CD4-positive, alpha-beta T cell treated with Interleukin-4 for 1 hour (primary cell): ENCODE measurements at places on chromosomes 11 and 22.
A peak's percentile ranks its signal among the peaks of the same experiment; 100 is the strongest.

DNA sequence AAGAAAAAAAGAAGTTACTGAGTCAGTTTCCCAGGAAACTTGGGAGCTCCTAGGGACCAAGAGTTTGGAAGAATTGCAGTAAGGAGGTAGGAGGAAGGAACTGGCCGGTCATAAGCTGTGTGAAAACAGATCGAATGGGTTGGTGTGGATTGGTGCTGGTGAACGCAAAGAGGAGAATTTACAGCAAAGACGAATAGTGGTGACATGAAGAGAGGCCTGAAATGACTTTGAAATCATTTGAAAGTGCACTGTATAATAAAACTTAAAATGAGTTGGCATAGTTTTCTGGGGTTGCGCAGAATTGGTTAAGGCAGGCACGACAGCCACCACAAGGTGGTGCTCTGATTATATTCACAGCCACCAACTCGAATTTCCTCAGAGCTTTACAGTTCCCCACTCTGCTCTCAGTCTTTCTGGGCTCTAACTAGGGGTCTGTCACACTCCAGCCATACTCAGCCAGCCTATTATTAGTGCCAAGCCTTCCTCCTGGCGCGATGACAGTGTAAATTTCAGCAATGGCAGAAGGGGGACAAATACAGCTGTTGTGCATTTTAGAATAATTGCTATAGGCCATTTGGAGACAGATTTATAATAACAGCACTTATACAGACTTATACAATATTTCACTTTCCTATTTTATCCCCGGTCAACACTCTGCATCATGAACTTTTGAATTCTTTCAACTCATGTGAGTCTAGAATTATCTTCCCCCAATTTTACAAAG is 8.3 kb upstream of the HTR3B start:
- DNase-seq = peak; percentile 37

GRCh38 chr11:128193615-128194014 is 393.7 kb downstream of the ETS1 start:
- no peak for DNase-seq

GRCh38 chr22:17235149-17235655 is 16.0 kb upstream of the ADA2 start:
- DNase-seq = no peak

- no peak for DNase-seq
Observed at GRCh38 chr22:43476341-43476740, 64.5 kb downstream of the MPPED1 start.

DNA sequence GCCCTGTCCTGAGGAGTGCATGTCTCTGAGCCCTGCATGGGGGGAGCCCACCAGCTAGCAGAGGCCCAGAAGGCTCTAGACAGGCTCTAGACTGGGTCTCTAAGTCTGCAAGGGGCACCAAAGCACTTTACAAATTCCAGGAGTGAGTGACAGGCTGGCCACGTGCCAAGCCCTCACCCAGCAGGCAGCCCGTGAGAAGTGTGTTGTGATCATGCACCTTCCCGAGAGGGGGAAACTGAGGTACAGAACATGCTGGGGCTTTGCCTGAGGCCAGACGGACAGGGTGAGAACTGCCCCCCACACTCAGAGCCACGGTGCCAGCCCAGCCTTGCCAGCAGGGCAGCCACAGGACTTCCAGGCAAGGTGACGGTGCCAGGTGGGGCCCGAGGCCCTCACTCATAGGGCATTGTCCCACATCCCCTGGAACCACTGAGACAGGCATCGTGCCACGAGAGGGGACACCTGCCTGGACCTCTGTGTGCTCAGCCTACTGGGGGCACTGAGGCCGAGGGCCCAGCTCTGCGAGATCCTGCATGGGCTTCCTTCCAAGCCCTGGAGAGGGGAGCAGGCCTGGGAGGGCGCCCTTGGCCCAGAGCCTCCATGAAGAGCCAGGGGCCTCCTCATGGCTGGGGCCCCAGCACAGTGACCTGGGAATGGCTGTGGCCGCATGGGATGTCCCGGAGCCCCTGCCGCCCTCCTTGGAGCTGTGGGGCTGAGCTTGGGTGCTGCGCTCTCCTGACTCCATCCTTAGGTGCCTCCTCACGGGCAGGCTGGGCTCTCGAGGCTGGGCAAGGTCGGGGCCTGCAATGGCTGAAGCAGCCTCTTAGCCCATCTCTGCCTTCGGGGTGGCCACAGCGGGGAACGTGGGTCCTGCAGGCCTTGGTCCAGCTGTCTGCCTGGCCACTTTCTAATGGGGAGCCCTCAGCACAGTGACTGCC is 121.5 kb downstream of the KCNQ1OT1 start:
- no peak for DNase-seq

DNA sequence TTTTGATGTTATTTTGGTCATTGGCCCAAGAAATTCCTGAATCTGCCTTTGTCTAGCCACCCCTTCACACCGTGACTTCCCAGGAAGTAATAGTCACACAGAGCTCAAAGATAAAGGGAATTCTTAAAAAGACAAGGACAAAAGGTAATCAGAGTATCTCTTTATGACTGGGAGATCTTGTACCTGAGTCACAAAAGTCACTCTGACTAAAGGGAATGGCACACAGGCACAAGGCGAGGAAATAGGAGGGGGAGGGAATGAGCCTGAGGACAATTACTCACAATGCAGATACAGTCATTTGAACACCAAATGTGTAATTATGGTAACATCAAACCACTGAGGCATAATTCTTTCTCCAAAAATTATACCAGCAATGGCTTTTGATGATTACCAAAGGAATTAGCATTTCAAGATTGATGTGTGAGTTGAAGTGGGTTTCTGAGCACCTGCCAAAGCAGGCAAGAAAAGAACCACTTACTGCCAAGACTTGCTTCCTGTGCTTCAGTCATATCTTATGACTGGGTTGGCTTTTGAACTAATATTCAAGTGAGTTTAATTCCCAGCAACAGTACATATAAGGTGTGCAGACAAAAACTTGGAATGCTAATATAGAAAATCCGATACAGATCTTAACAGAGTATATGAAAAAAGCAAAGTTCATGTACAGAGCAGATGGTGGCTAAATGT is 856.4 kb downstream of the LRRC4C start:
- no peak for DNase-seq

DNA sequence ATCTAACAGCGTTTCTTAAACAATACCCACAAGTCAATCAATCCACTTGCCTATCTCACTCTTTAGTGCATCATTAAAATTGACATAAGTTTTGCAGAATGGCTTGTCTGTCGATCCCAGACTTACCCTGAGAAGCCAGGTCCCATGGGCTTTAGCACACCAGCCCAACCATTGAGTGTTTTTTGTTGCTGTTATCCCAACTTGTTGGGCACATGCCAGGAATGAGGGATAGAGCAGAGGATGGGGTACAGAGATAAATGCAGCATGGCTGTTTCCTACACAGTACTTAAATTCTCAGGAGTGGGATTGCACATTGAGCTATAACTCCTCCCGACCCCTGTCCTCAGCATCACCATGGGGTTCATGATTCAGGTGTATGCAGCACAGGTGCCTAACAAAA is 64.2 kb upstream of the RASSF10 start:
- no peak for DNase-seq

- no peak for DNase-seq
Observed at GRCh38 chr11:14067686-14068085, 105.2 kb downstream of the SPON1 start.

DNA sequence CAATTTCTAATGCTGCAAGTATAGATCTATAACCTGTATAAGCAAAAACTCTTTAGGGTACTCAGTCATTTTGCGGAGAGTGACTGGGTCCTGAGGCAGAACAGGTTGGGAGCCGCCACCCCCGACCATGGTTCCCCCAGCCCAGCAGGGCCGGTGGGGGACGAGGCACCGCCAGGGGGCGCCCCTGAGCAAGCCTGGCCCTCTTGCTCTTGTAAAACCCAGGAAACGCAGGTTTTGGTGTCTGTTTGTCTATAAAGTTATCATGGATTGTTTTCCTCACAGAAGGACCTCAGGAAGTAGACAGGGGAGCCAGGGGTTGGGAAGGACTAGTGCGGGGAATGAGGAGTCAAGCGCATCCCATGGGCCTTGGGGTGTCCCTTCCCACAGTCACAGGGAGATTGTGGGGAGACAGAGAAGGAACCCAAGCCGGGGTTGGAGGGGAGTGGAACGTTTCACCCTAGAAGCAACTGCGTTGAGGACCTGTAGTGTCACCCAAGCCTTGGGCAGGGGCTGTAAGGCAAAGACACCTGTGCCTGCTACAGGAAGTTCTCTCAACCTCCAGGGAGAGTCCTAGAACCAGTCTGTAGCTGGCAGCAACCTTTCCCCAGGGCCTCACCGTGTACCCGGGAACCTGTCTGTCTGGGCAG is 26.4 kb downstream of the KCTD17 start:
- DNase-seq = peak; percentile 82

GRCh38 chr11:5369789-5370188 is 13.8 kb upstream of the OR51M1 start:
- no peak for DNase-seq

DNA sequence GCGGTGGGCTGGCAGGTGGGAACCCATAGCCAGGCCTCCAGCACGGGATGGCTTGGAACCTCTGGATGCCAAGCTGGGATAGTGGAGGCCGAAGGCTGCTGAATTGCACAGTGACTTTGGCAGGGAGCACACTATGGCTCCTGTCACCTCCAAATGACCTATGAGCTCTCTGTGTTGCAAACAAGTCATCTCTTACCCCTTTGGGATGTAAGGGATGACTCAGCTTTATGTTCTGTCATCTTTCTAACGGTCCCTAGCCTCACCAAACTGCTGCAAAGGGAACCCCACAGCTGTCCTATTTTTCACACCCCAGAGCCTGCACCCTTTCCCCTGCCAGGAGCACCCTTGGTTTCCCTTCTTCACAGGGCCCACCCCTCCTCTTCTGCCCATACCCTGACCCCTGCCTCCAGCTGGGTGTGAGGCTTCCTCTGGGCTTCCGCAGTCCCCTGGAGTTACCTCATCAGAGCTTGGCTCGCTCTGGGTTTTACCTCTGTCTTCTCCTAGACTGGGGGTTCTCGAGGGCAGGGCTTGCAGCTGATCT is 2.7 kb upstream of the SCUBE1 start:
- DNase-seq = no peak
